ENCODE measurements at places on chromosomes 3 and 15. TPM values are rescaled to one million over a fixed set of nuclear protein-coding genes. Genes with fewer than 3 reads are reported as not detected.

DNA sequence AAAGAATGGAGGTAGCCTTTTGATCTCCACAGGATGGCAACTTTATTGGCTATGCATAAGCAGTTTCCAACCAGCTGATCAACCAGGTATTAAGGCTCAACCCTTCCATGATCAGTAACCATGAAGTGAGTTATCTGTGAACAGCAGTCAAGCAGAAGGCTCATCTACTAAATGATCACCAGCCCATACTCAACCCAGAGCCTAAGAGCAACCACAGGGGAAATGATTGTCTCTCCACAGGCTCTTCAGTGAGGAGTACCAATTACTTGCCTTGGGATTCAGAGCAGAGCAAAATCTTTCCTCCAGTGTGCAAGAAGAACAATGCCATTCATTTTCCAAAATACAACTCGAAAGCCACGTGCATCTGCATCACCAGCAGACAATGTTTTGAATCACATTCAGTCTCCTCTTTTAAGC lies 754.8 kb downstream of the ROBO1 start:
- DNase-seq: no peak

Gene CFAP20DC
- 0.30 TPM for total RNA-seq

Gene WDR93
- 0.88 TPM for total RNA-seq

DNA sequence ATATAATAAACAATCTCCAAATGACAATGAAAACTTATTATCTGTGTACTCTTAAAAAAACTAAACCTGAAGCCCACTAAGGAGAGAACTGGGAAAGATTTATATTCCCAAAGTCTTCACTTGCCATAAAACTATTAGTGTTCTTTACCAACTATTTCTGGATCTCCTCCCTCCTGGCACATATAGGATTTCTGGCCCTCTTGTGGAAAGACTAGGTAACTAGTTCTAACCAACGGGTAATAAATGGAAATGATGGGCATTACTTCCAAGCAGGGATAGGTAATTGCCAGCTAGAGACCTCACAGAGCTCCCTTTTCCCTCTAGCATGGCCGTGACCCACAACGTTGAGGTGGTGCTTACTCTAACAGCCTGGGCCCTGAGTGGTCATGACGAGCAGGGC lies 110.1 kb downstream of the DNAH12 start:
- no peak for DNase-seq

DNA sequence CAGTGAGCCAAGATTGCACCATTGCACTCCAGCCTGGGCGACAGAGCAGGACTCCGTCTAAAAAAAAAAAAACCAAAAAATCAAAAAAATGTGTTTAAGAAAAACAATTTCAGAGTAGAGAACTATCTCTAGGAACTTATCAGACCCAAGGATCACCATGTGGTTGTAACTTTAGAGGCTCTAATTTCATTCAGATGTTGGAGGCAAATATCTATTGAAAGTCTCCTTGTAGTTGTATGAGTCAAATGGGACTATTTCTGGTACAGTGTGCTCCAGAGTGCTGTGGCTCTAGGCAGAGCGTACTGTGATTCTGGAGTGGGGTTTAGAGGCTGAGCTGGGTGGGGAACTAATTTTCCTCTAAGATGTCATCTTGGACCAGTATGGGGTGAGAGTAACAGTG lies 398.7 kb downstream of the SHQ1 start:
- no peak for DNase-seq

DNA sequence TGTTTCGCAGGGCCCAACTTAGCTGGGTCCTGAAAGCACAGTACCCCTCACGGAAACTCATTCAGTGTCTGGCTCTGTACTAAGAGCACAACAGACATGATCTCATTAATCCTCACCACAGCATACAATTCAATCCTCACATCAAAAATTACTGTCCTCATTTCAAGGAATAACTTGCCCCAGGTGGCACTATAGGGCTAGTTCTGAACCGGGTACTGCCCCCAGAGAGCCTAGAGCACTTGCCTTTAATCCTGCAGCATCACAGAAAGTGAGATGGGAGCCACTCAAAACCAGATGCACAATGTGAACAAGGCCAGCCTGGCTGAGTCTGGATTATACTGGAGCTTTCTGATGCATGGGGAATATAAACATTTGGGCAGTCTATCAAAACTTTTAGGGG lies 122.6 kb downstream of the OSBPL10 start:
- DNase-seq: no peak

Gene SCG5
- not detected for total RNA-seq

Gene AHSG
- total RNA-seq: 1.1 TPM

- DNase-seq: peak; percentile 64
Observed at GRCh38 chr3:127831723-127832172, 9.4 kb upstream of the MGLL start.

DNA sequence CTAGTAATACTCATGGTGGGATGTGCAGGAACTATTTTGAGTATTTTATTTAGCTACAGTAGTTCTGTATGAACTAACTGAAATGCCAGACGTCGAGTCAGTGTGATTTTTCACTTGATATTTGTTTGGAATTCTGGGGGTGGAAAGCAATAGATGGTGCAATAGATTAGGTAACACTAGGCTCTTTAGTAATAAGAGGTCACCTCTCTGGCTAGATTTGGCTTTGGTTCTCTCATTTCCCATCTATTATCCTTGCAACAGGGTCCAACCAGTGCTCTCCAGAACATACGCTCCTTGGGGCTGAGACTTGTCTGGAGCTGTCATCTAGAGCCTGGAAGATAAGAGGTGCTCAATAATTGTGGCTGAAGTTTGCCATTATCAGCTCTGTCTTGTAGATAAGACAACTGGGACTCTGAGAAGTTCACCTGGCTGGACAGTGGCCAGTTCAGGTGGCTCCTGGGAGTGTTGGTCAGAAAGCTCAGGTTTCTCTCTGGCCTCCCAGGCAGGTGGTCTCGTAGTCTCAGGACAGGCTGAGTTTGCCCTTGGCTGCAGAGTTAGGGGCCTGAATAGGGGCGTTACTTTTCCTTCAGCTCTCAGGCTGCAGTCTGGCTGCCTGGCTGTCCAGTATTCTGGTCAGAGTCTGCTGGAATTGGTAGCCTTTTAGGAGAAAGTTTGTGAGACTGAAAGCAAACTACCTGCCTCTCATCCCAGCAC lies 277.5 kb upstream of the RGMA start:
- DNase-seq: no peak

DNA sequence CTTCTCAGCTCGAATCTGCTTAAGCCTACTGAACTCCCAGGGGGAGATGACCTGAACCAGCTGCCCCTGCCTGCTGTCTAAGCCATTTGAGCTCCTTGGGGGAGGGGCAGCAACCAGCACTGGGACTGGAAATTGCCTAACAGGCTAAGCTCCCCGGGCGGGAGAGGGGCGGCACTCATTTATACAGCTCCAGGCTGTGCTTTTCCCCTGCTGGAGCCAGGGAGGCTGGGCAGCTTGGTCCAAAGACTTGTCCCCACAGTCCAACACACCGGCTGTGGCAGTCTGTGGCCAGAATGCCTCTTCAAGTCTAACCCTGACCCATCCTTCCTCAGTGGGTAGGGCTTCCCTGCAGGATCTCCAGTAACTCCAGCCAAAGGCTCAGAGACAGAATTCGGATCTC lies 1241.5 kb downstream of the ROBO2 start:
- DNase-seq: peak; percentile 7

Gene CLDN18
- total RNA-seq: 246 TPM

Gene VEPH1
- 78.6 TPM for total RNA-seq

GRCh38 chr3:167967257-167968036 lies 128.3 kb downstream of the GOLIM4 start:
- DNase-seq: peak; percentile 47

DNA sequence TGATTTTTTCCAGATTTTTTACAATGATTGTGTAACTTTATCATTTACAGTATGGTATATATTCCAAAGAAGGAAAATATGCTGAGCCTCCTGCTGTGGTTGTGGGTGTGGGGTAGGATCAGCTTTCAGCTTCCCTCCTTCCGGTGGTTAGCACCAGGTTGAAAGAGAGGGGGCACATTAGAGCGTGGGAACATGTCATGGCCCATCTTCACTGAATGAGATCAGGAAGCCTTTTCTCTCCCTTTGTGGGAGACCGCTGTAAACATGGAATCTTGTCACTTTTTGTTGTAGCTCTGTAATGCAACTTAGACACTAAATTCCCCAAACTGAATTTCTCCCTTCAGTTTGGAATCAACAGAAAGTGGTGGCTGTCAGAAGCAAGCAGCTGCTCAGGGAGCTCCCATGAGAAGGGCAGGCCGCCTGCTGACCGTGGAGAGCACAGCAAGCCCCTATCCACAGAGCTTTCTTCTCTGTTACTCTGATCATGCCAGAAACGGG lies 86.7 kb upstream of the LIMD1 start:
- DNase-seq: no peak

- DNase-seq: no peak
Observed at GRCh38 chr3:149042789-149043386, 43.4 kb downstream of the HLTF start.
